Activated CD4-positive, alpha-beta T cell treated with anti-CD3 and anti-CD28 coated beads for 1 hour (primary cell): ENCODE measurements at places on chromosomes 6 and 20.

- no peak for DNase-seq
Observed at GRCh38 chr20:39036851-39037250, 74.7 kb downstream of the DHX35 start.

GRCh38 chr6:130602151-130602770 is 224.9 kb upstream of the SMLR1 start:
- no peak for DNase-seq

DNA sequence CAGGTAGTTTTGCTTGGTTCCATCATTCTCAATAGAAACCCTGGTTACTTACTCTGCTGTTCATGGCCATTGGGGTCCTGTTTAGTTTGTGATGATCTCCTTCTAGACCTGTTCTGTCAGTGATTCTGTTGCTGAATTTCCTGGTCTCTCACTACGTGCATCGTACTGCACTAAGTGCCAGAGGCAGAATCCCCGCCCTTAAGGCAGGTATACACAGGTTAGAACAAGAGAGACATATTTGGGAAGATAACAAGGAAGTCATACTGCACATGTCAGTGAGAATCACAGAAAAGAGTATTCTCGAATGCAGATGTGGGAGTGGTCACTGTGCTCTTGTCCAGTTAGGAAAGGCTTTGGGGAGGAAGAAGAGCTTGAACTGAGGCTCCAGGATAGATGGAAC is 148.1 kb upstream of the MYLIP start:
- DNase-seq = no peak

DNA sequence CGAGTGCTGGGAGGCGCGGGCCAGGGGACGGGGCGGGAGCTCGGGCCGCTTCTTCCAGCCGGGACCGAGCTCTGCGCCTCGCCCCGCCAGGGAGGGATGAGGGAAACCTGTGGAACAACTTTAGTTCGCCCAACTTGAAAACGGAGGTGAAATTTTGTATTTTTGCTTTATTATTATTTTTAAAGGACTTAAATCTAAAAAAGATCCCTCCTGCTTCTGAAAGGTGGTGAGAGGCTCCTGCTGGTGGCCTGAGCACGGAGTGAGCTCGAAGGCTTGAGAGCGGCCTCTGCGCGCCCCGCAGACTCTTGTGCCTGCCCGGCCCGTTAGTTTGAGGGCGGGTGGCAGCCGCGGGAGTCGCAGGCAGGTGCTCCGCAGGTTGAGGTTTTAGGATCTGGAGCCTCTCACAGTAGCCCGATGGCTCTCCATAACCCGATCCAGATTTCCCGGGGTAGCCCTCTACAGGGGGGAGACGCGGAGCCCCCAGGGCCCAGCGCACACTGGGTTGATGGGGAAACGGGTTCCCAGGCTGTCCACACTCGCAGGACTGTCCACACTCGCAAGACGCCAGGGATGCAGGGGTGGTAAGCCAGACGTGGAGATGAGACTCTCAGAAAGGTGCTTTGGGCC is 46.2 kb upstream of the SUPT3H start:
- no peak for DNase-seq

DNA sequence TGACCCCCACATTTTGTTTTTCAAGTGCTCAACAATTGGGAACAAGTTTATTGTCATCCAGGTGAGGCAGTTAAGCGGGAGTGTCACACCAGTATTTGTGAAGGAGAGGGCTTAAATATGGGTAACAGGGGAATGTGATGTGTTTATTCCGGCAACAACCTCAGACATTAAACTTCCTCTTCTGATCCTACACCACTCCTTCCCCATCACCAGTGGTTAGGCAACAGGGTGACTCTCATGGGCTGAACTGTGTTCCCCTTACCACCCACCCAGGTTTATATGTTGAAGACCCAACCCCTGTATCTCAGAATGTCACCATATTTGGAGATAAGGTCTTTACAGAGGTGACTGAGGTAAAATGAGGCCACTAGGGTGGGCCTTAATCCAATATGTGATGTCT is 52.1 kb upstream of the RNF182 start:
- no peak for DNase-seq

DNA sequence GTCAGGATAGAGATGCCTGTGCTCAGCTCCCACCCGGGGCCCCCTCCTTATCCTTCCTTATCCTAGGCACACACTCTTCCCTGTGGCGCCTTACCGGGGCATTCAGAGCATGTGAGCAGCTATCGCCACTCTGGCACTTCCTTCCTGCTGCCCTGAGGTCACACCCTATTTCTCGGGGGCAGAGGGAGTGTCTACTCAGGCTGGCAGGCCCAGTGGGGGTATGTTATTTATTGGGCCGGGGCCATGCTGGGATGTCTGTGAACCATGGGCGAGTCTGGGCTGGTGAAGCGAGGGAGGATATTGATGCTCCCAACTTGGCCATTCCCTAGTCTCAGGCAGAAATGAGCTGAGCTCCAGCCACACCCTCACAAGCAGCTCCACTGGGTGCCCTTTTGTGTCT is 3.9 kb upstream of the LY6G6D start:
- no peak for DNase-seq

- no peak for DNase-seq
Observed at GRCh38 chr6:7818257-7819214, 92.1 kb downstream of the TXNDC5 start.

GRCh38 chr20:12223057-12223456 is 305.4 kb downstream of the BTBD3 start:
- no peak for DNase-seq

- DNase-seq = no peak
Observed at GRCh38 chr6:92701425-92702096, 717.8 kb downstream of the EPHA7 start.

GRCh38 chr20:63094767-63095499 is 88.2 kb upstream of the BHLHE23 start:
- DNase-seq = no peak

DNA sequence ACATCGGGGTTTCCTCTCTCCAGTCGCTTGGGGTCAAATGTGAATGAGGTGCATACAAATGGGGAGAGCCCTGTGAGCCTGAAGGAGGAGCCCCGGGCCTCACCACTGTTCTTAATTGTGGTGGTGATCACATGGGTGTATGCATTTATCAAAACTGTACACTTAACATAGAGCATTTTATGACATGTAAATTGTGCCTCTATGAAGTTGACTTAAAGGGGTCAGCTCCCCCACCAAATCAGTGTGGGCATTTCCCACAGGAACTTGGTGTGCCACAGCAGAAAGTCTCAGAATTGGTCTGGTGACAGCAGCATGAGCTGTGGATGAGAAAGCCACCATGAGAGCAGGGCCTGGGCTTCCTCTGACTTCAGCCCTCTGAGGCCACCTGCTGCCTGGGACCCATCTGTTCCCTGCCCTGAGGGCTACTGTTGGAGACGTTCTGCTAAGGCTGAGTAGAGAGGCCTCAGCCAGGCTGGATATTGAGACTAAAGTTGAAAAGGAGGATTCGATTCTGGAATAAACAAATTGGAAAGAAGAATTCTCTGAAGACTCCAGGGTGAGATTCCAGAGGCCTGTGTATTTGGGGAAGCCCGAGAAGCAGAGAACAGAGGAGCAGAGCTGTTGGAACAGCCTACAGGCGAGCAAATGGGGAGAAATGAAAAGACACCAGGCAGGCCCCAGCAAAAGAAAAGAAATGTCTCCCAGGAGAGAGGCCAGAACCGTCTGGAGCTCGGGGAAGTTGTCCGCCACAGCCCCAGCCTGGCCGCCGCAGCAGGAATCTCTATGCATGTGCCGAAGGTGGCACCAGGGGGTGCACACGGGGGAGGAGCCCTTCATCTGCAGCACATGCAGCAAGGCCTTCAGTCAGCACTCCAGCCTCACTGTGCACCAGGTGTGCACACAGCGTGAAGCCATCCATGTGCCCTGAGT is 37.6 kb upstream of the XRN2 start:
- no peak for DNase-seq

DNA sequence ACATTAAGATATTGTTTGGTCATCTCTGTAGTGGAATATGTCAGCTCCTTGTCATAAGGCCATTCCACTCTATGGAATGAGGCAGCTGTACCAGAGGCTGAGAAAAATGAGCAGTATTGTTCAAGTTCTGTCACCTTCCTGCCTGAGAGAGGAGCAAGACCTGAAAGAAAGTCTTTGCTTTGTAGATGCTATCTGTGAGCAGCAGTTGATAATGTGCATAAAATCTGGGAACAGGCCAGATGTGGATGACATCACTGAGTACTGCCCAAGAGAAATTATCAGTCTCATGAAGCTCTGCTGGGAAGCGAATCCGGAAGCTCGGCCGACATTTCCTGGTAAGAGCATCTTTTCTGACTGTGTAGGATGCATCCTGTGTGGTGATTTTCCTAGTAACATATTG is 16.8 kb downstream of the RIPK1 start:
- DNase-seq = no peak

- DNase-seq = no peak
Observed at GRCh38 chr6:53067849-53068361, 2.7 kb downstream of the FBXO9 start.

DNA sequence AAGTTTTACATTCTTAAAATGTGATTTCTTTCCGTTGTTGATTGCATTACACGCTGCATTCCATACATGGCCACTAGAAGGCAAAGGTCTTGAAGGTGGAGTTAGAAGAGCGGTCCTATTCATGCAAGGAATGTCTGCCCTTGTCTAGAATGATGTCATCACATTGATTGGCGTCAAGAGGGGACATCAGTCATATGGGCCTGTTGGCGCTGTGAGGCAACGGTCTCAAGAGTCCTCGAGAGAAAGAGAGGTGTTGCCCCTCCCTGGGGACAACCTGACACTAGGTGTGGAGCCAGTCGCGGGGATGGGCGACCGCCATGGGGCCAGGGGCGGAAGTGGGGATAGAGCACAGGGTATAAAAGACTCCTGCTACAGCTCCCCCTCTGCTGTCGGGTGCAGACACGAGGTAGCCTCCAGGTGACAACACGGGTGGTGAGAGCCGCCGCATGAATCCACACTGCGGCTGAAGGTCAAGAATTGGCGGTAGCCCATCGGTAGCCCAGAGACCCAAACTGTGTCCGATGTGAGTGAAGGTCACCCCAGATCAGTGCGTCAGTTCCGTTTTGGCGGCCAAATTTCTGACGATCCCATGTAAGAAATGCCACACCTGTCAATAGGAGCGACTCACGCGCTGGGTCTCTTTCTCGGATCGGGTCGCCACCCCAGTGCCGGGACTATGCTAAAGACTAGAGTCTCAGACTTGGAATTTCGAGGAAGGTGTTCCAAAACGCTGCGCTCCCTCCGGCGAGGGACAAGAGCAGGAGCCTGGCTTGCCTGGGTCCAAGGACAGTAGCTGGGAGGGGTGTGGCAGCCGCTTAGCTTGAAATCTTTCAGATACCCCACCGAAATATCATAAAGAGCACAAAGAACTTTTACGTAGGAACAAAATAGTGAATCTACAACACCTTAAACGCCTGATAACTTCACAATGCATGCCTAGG is 93.2 kb upstream of the ZNF184 start:
- DNase-seq = no peak

- no peak for DNase-seq
Observed at GRCh38 chr20:23179766-23180403, 93.8 kb upstream of the CD93 start.

DNA sequence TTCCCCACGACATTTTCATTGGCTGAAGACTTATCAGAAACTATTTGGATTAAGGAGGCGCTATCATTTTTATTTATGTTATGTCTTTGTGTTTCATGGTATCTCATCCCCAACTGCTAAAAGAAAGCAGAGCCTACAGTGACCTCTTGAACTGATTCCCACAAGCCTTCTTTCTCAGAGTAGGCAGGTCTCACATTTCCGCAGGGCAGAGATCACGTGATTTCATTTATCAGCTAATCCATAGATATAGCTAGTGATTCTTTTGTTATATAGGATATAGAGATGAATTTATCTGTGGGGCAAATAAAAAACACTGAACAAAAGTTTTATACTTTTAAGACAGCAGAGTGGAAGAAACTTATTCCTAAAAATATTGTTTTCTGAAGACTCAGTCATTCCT is 25.0 kb upstream of the POPDC3 start:
- no peak for DNase-seq

DNA sequence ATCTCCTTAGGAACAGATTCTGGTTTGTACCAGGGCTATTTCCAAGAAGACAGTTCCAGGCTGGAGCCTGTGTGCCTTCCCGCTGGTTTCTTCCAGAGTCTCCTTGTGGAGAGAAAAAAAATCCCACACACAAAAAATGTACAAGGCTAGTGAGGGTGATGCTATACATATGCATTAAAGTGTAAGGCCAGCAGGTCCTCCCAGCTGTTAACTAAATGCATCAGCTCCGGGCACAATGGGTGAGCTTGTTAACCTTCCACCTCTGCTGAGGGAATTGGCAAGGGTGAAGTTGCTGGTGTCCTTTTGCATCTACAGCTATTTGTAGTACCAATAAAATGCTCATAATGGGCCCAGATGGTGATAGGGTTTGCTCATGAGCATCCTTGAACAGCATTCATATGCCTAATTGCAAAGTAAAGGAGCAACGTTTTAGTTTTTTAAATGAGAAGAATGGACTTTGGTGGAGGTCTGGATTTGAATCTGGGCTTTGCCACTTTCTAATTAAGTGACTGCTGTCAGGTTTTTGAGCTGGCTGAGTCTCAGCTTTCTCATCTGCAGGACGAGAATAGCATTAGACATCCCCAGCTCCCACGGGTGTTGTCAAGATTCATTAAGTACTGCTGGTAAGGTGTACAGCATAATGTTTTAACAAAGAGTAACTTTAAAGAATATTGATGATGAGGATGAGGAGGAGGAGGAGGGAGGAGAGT is 361.8 kb downstream of the QKI start:
- DNase-seq = no peak

DNA sequence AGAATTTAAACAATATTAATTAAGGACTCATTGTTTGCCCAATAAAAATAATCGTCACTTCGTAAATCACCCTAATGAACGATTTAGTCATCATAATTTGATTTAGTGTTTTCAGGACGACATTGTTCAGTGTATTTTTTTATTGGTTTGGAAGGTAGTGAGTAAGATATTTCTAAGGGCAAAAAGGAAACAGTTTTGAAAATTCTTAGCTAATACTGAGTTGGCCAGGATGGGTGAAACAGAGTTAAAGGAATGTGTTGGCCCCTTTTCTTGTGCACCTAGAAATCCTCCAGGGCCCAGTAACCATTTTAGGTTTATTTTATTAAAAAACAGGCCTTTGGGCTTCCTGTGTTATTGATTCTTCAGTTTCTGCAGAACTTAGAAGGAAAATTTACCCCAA is 25.3 kb downstream of the ANKS1A start:
- DNase-seq = no peak

DNA sequence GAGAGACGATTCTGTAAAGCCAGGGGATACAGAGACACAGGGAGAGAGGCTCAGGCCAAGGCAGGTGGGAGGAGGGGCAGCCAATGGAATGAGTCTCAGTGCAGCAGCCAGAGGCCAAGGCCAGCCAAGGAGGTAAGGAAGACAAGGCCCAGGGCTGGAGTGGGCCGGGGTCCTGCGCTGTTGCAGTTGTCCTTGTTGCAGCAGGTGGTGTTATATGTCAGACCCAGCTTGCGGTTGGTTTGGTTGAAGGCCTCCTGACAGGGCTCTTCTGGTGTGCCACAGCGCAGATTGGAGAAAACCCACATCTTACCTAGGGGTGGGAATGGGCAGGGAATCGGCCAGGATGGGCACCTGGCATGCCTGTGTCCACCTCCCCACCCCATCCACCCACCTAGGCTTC is 2.5 kb downstream of the LY6G6C start:
- DNase-seq = no peak

- DNase-seq = no peak
Observed at GRCh38 chr6:111721753-111722154, 116.1 kb upstream of the TRAF3IP2 start.

GRCh38 chr6:157552820-157553485 is 172.0 kb downstream of the ZDHHC14 start:
- no peak for DNase-seq

GRCh38 chr20:10427060-10427692 is 6.8 kb downstream of the MKKS start:
- DNase-seq = no peak

- no peak for DNase-seq
Observed at GRCh38 chr6:135479601-135480000, 17.9 kb downstream of the AHI1 start.

- DNase-seq = peak; percentile 87
Observed at GRCh38 chr20:50071039-50071888, 41.7 kb downstream of the UBE2V1 start.
